ENCODE measurements at places on chromosomes 16 and 17.

GRCh38 chr16:56373003-56373402 lies 52.3 kb downstream of the AMFR start:
- no peak for DNase-seq

DNA sequence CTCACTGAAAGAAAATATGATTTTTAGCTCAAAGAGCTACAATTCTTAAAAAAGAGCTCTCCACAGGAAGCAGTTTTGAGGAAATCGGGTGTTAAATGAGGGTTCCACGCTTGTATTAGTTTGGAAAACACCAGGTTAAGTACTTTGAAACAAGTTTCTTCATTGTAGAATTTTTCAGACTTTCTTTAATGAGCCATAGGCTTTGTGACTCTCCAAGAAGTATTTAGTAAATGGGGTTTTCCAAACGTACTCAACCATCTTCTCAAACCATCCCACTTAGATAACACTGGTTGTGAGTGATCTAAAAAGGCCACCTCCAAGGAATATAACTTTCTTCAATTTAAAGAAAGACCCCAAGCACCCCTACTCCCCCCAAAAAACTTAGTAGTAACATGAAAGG lies 2.7 kb downstream of the ULK2 start:
- no peak for DNase-seq

GRCh38 chr16:11143372-11144035 lies 112.5 kb downstream of the SOCS1 start:
- DNase-seq = no peak

DNA sequence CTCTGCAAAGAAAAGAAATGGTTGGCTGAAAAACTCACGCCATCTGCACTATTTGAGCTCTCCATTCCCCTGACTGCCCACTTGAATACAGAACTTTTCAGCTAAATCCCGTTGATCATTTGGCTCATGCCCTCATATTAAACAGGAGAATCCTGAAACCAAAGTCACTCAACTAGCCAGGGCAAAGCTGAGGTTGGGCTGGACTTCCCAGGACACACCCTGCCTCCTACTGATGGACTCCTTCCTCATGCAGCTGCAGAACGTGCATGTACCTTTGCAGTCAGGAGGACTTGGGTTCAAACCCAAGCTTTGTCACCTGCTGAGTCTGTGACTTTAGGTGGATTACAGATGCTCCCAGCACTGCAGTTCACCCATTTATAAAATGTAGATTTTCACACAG lies 7.7 kb downstream of the ASIC2 start:
- DNase-seq = no peak

DNA sequence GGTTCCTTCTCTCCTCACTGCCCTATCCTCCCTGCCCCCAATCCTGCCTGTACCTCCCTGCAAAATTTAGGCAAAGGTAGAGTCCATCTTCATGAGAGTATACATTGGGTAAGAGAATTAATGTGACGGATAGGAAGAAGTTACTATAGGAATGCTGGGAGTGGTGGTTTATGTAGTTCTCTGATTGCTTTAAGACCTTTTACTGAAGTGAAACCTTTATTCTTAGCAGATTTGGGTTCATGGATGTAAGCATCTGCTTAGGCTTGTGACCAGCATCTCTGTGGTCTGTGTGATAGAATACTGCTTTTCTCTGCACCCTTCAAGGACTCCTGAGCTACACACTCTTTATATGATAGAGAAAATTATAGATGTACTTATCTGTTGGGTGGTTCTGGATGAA lies 127.3 kb downstream of the PRKCA start:
- no peak for DNase-seq

GRCh38 chr16:14419817-14420216 lies 210.2 kb downstream of the PARN start:
- no peak for DNase-seq

DNA sequence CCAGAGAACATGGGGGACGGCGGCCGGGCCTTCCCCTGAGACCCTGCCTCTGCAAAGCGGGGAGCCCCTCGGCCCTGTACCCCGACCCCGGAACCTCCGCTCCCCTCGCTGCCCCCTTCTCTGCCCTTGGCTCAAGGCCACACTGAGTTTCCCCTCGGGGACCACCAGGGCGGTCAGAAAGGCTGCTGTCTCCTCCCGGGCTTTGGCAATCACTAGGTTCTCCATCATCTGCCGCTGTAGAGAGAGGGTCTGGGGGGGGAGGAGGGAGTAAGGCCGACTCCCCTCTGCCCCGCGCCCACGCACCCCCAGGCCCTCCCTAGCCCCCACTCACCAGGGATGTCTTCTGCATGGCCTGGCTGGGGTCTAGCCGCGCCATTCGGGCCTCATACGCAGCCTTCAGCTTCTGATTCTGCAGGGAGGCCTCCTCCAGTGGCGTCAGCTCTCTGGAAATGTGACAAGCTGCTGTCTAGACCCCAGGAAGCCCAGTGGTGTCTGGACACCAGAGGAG lies 8.4 kb downstream of the VPS9D1 start:
- DNase-seq = no peak

DNA sequence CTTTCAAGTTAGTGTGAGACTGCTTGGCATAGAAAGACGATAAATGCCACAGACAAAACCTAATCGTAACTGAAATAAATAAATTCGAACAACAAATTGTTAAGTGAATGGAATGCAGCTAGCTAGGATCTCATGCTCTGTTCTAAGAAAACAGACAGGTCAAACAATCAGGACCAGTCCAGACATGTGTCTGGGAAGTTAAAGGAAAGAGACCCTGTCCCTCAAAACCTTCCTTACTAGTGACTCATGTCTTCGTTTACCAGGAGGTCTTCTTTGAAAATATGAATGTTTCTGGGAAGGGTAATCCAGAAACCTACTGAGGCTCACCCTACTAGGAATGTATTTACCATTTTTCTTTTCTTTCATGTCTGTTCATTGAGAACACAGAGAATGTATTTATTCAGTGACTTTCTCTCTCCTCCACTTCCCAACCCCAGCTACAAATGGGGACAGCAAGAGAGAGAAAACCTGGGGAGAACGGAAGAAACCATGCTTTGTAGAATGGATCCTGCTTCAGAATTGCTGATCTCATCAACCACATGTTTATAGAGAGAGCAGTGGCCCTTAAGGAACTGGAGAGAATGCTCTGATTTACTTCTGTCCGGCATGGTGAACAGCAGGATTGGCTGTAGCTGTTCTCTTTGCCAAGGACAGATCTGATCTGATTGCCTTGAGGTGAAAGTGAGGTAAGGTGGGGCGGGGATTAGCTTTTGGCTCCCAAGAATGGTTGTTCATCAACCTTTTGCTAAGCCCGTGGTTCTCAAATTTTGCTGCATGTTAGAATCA lies 39.4 kb upstream of the DHX8 start:
- DNase-seq = no peak

DNA sequence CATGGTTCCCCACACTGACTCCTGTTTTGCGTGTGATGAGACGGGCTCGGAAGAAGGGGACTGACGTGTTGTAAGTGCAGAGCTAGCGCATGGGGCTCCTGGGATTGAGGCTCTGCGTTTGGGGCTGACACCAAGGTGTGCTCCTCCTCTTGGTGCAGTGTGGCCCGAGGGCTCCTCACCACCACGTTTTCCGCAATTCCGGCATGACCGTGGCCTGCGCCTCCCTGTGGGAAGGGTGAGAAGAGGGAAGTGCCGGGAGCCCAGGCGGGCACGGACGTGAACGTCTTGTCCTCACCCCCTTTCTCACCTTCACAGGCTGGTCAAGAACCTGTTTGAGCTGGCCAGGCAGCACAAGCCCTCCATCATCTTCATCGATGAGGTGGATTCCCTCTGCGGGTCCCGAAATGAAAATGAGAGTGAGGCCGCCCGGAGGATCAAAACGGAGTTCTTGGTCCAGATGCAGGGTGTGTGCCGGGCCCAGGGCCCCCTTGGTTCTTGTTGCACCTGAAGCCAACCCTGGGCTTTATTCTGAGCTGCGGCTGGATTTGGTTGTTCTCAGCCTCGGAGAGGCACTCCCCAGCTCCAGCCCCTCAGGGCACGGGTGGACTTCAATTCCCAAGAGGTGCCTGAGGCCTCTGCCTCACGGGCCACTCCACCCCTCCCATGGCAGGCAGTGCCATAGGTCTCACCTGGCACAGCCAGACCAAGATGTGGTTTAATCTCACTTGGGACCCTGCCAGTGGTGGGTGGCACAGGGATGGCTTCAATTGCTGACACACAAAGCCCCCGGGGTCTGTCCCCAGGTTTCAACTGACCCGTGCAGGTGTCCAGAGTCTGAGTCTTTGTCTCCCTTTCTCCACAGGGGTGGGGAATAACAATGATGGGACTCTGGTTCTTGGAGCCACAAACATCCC lies 8.9 kb downstream of the VPS4A start:
- DNase-seq = no peak

GRCh38 chr17:80279895-80280294 lies 19.2 kb downstream of the RNF213 start:
- DNase-seq = peak; percentile 92

GRCh38 chr16:57060323-57061083 lies 31.9 kb upstream of the CPNE2 start:
- no peak for DNase-seq

- no peak for DNase-seq
These were observed 83.3 kb downstream of the PGS1 start for GRCh38 chr17:78461799-78462053.

- no peak for DNase-seq
These were observed 7.1 kb upstream of the KRT23 start for GRCh38 chr17:40944531-40944930.

GRCh38 chr16:3523281-3523680 lies 22.5 kb downstream of the CLUAP1 start:
- DNase-seq = no peak

- DNase-seq = no peak
These were observed 14.9 kb downstream of the ENPP7 start for GRCh38 chr17:79745641-79746105.

DNA sequence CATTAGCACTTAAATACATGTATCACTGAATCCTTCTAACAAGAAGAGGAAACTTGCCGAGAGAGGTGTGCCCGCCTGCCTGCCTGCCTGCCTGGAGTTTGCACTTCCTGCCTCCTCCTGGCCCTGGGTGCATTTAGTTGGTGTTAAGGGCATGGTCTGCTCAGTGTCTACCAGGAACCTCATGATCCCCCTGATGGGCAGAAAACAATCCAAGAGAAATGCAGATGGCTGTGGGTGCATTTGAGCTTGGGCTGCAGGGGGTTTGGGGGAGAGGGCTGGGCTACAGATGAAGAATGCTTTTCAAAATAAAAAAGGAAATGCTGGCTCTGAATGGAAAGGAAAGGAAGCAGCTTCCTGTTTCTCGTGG lies 10.1 kb downstream of the KSR1 start:
- no peak for DNase-seq

- peak; percentile 72 for DNase-seq
These were observed 69.0 kb downstream of the CHD9 start for GRCh38 chr16:53123747-53124146.

DNA sequence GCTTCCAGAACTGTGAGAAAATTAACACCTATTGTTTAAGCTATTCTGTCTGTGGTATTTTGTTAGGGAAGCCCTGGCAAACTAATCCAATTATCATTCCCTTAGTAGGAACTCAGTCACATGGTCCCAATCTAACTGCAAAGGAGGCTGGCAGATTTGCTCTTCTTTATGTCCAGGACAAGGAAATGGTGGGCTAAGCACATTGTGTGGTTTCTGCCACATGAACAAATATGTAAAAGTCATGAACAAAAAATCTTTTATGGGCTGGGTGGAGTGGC lies 278.6 kb upstream of the RPL38 start:
- DNase-seq = no peak

DNA sequence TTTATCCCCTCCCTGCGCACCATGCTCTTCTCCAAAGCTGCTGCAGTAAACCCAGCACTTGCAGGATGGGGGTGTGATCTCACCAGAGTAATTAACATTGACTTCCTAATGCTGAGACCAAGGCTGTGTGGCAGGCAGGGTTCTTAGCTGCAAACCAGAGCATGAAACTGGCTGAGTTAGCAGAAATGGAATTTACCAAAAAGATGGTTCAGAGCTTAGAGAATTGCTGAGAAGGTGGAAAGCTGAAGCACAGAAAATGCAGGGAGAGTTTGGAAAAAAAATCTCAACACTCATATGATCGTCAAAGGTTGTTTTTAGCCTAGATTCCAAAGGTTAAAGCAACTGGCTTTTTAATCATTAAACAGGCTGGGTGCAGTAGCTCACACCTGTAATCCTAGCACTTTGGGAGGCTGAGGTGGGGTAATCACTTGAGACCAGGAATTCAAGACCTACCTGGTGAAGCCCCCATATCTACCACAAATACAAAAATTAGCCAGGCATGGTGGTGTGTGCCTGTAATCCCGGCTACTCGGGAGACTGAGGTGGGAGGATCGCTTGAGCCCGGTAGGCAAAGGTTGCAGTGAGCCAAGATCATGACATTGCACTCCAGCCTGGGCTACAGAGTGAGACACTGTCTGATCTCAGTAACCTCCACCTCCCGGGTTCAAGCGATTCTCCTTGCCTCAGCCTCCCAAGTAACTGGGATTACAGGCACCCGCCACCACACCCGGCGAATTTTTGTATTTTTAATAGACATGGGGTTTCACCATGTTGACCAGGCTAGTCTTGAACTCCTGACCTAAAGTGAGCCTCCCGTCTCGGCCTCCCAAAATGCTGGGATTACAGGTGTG lies 6.0 kb upstream of the TXNDC11 start:
- no peak for DNase-seq

GRCh38 chr16:64617836-64618476 lies 503.9 kb downstream of the CDH11 start:
- no peak for DNase-seq

DNA sequence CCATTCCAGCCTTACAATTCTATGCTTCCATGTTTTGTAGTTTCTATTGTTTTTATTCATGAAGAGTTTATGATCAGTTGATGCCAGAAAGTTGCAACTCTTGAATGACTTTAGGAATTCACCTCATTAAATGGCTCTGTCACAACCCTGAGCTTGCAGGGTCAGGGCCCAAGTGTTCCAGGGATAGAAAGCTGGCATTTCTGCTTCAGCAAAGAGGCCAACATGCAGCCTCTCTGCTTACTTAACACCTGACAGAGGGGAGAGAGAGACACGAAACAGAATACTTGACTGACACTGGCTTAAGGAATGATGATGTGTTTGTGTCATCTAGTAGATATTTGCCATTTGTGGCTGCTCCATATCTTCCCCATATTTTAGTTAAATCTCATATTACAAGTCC lies 328.1 kb downstream of the CA10 start:
- no peak for DNase-seq

- DNase-seq = no peak
These were observed 10.8 kb downstream of the CYLD start for GRCh38 chr16:50752471-50753235.

GRCh38 chr17:72594248-72594647 lies 473.4 kb downstream of the SOX9 start:
- no peak for DNase-seq

DNA sequence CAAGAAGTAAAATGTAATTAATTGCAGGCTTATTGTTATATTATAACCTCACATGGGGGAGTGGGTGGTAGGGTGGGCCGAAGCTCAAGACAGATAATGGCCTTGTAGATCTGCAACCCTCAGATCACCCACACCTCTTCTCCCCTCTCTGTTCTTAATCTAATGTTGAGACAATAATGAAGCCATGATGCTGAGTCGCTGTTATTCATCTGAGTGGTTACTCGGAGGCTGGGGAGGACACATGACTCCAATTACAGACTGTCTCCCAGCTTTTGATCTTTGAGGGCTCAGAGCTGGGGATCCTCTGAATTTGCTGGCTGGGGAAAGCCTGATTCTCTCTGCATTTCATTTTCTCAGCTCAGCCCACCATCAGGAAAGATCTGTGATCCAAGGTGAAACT lies 275.3 kb downstream of the SHISA9 start:
- no peak for DNase-seq

- no peak for DNase-seq
These were observed 5.9 kb upstream of the SPG7 start for GRCh38 chr16:89502081-89502843.

GRCh38 chr17:81028506-81028858 lies 6.5 kb upstream of the BAIAP2 start:
- DNase-seq = no peak

- no peak for DNase-seq
These were observed 147.9 kb downstream of the CYLD start for GRCh38 chr16:50889746-50890145.
